Stimulated activated CD4-positive, alpha-beta T cell treated with anti-CD3 and anti-CD28 coated beads, Interleukin-1b, Interleukin-23, amount 100 ng/mL, for 4 hours (primary cell): ENCODE measurements at places on chromosomes 7 and 10.
A peak's percentile ranks its signal among the peaks of the same experiment; 100 is the strongest.

GRCh38 chr10:93579089-93579488 lies 12.6 kb downstream of the FFAR4 start:
- DNase-seq: no peak

DNA sequence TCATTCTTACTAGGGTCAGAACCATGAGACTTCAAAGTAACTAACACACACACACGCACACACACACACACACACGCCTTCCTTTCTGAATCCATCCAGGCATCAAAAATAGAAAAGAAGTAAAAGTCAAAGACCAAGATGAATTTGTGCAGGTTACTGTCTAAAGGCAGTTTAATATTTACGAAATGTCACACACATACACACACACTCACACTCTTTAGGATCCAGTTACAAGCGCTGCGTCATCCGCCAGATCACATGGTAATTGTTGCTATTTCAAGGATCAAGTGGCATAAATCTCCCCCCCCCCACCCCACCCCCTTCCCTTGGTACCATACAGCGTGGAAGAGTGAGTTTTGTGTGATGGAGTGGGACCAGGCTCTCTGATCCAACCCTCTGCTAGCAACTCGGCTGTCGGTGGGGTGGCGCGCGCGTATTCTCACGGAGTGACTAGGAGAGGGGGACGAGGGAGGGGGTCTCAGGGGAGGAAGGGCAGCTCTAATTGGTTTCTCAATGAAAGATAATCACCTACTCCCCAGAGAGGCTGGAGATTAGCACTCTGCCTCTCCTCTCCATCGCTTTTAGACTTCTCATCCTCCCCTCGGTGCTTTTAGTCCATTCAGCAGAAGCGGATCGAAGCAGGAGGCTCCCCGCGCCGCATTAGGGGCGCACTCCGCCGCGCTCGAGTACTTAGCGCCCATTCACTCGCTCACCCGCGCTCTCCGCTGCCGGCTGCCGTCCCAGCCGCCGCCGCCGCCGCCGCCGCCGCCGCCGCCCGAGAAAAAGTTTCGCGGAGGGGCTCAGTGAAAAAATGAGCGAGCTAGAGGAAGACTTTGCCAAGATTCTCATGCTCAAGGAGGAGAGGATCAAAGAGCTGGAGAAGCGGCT lies 83.5 kb upstream of the PRKG1 start:
- no peak for DNase-seq

GRCh38 chr7:24290004-24290641 lies 6.1 kb downstream of the NPY start:
- no peak for DNase-seq

- DNase-seq: peak; percentile 38
Measured at GRCh38 chr7:129779602-129780256, 168.2 kb downstream of the NRF1 start.

- no peak for DNase-seq
Measured at GRCh38 chr7:153576096-153576495, 476.1 kb upstream of the DPP6 start.

DNA sequence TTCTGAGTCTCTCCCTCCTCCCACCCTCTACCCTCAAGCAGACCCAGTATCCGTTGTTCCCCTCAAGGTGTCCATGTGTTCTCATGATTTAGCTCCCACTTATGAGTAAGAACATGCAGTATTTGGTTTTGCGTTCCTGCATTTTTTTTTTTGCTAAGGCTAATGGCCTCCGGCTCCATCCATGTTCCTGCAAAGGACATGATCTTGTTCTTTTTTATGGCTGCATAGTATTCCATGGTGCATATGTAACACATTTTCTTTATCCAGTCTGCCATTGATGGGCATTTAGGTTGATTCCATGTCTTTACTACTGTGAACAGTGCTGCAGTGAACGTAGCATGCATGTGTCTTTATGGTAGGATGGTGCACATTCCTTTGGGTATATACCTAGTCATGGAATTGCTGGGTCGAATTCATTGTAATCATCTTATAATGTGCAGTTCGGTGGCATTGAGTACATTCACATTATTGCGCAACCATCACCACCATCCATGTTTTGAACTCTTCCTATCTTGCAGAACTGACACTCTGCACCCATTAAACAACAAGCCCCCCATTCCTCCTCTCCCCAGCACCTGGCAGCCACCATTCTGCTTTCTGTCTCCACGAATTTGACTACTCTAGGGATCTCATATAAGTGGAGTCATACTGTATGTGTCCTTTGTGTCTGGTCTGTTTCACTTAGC lies 125.5 kb downstream of the CAMK1D start:
- no peak for DNase-seq

GRCh38 chr7:13988065-13988464 lies 1.4 kb downstream of the ETV1 start:
- DNase-seq: no peak

DNA sequence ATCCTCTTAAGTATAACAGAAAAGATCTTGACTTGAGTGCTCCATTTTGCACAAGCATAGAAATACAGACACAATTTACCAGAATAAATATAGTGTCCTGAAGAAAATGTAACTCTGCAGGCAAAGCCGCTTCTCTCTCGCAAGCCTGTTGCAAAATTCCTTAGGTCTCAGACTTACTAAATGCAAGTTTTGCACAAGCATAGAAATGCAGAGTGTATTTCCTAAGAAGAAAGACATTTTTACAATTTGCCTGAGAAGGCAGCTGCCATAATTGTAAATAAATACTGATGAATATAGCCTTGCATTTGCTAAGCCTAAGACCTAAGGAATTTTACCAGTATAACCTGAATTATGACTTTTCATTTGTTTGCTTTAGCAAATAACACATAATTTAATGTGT lies 67.1 kb downstream of the AGMO start:
- no peak for DNase-seq

DNA sequence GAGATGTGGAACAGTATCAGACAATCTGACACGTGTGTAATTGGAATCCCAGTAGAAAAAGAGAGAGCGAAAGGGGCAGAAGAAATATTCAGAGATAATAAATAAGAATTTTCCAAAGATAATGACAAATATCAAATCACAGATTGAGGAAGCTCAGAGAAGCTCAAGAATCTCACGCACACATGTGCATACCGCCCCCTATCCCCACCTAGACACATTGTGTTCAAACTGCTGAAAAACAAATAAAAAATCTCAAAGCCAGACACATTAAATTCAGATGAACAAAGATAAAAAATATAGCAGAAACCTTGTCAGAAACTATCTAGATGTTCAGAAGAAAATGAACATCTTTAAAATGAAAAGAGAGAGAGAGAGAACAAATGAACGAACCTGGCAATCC lies 17.2 kb downstream of the SFR1 start:
- no peak for DNase-seq

- no peak for DNase-seq
Measured at GRCh38 chr7:43825391-43825808, 43.9 kb downstream of the MRPS24 start.

GRCh38 chr10:34031400-34031799 lies 696.9 kb upstream of the NRP1 start:
- no peak for DNase-seq

GRCh38 chr7:45982907-45983719 lies 62.0 kb upstream of the IGFBP3 start:
- DNase-seq: no peak

DNA sequence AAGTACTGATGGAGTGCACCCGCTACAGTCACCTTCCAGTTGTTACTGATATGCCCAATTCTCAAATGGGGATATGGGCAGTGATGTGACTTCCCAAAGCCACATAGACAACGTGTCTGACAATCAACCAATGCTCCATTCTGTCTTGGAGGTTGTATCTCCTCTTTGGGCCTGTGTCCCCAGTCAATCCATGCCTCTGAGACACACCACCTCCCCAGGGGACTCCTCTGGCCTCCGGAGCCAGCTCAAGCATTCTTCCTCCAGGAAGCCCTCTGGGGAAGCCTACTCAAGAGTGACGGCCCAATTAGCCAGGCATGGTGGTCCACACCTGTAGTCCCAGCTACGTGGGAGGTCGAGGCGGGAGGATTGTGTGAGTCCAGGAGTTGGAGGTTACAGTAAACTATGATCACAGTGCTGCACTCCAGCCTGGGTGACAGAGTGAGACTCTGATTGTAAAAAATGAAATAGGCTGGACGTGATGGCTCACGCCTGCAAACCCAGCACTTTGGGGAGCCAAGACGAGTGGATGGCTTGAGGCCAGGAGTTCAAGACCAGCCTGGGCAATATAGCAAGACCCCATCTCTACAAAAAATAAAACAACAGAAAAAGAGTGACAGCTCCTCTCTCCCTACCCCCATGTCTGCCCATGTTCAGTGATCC lies 99.5 kb upstream of the TNRC18 start:
- DNase-seq: no peak

DNA sequence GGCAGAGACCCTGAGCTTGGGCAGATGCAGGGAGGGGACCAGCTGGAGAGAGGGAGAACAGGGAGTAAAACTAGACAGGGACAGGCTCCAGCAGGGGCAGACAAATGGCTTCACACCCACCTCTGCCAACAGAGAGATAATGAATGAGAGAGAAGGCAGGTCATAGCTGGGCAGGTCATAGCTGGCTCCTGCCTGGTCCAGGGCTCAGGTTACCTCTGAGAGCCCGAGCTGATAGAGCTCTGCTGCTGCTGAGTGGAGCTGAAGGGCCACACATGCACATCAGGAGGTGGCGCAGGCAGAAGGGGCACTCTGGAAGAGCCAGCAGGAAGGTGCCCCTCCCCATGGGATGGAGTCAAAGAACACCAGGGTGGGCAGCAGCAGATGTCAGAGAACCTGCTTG lies 154.2 kb downstream of the GFRA1 start:
- DNase-seq: no peak

DNA sequence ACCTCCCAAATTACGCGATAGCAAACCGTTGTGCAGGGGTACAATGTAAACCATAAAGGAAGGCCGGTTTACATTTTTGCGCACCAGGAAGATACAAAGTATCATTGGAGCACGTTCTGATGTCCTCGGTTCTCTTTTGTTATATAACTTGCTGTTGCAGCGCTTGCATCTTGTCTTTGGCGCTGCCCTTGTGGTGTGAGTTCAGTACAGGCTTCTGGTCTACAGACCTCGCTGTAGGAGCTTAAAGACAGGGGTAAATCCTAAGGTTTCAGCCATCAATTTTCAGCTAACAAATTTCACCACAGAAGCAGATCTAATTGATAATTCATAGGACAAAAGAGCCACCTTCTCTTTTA lies 1.5 kb upstream of the MKX start:
- no peak for DNase-seq

DNA sequence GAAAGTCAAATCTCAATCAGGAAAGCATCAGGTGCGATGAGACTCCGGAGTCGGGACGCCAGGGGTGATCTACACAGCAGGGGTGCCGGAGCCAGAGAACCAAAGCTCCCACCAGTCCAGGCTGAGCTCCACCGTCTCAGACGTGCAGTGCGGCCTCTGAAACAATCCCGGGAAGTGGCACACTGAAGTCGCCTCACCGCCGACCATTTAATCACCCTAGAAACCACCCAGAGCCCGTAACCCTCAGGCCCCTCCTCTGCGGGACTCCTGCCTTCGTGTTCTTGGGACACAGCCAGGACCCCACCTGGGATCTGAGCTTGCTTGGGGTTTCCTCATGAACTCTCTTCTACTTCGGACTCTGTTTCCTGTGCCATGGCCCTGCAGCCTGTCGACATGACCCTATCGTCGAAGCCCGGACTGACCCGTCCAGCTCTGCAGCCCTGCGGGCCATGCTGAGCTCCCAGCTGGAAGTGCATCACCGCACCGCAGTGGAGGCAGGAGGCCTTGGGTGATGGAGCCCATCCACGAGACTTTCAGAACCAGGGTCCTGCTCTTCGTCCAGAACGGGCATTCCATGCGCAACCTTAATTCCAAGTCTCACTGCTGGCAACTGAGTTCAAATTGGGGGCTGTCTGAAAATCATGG lies 266.4 kb downstream of the PTPRN2 start:
- no peak for DNase-seq

DNA sequence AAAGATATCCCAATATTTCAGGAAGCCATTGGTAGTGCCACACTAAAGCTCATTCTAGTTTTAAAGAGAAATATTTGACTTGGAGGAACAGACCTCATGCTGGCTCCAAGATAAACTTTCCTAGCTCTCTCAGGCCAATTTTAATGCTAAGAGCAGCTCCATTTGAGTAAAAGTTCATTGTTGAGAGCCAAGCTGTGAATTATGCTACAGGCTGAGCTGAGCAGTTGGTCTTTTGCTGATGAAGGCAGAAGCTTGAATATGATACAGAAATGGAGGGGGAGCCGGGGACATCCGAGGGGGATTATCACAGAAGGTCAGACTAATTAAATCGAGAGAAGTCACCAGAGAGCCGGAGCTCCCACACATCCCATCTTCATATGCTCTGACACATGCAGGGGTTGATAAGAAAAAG lies 175.7 kb upstream of the AUTS2 start:
- DNase-seq: no peak

DNA sequence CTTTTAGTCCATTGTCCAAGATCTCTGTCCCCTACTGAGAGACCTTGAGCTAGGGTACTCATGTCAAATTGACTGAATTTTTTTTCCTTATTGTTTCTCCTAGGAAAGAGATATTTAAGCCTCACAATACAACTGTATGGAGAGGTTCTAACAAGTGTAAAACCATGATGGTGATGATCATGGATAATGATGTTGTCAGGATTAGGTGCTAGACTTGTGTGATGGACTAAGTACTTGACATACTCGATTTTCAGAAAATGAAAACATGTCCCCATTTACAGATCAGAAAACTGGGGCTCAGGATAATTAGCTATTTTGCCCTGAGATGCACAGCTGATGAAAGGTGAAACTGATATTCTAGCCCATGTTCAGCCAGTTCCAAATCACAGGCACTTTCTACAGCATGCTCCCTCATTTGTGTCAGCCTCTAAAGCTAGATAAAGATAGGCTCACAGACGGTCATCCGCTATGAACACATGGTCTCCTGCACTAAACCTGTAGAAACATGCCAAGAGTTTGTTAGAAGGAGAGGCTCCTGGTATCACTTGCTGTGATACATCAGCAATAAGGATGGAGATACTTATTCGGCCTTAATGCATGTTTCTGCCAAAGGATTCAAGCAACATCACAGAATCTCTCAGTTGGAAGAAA lies 67.6 kb downstream of the CREB3L2 start:
- no peak for DNase-seq

- DNase-seq: no peak
Measured at GRCh38 chr7:116530107-116530820, 5.4 kb downstream of the CAV1 start.

GRCh38 chr10:75922435-75922834 lies 491.0 kb downstream of the LRMDA start:
- no peak for DNase-seq

GRCh38 chr10:67302701-67303100 lies 376.9 kb downstream of the LRRTM3 start:
- DNase-seq: no peak

DNA sequence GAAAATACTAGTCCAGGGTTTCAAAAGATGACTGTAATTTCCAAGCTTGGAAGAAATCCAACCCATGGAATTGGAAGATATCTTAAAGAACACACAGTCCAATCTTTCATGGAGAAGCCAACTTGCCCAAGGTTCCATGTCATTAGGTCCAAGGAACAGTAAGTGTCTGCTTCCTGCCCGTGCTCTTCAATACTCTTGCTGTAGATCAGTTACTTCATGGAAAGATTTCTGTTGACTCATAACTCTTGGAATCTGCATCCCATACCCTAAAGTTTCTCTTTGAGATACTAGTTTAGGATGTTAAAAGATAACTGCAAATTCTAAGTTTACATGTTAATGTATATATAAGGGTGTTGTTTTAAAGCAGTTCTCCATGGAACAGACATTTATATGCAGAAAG lies 127.9 kb upstream of the SLC13A1 start:
- DNase-seq: no peak

- DNase-seq: no peak
Measured at GRCh38 chr7:94311515-94311914, 83.2 kb upstream of the COL1A2 start.
